Jurkat, Clone E6-1 (cell line): ENCODE measurements at places on chromosomes 12 and 14.

DNA sequence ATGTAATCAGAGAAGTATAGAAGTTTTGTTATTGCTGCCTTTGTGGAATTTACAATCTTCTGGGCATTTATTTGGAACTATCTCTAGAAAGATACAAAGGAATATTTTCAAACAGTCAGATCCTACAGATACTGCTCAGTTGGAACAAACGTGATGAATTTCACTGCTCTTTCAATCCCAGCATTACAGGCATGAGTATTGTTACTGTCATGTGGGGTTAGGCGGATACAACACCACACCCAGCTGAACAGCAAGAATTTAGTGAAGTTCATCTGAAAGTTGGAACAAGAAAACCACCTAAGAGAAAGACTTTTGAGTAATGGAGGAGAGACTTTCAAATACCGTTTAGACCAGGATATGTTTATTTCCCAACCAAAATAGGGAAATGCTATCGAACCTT lies 123.3 kb upstream of the PLXNC1 start:
- no peak for DNase-seq

GRCh38 chr14:106840258-106840657 lies 1313.9 kb downstream of the TMEM121 start:
- peak; percentile 60 for DNase-seq

- no peak for DNase-seq
Measured at GRCh38 chr14:93430315-93431035, at the start of gene UNC79. Gene UNC79 (plus strand): TSS chr14:93430939. CDS start chr14:93431030, 91 bp downstream.

DNA sequence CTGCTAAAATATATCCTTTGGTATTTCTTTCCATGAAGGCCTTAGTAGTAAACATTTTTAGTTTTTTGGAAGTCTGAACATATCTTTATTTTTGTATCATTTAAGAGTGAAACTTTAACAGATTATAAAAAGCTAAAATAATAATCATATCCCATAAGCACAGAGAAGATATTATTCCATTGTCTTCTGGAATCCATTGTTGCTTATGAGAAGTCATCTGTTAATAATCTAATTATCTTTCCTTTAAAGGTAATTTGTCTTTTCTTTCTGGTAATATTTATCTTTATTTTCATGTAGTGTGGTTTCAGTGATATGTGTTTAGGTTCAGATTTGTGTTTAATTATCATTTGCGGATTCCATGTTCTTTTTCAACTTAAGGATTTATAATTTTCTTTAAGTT lies 261.7 kb downstream of the MSRB3 start:
- no peak for DNase-seq

DNA sequence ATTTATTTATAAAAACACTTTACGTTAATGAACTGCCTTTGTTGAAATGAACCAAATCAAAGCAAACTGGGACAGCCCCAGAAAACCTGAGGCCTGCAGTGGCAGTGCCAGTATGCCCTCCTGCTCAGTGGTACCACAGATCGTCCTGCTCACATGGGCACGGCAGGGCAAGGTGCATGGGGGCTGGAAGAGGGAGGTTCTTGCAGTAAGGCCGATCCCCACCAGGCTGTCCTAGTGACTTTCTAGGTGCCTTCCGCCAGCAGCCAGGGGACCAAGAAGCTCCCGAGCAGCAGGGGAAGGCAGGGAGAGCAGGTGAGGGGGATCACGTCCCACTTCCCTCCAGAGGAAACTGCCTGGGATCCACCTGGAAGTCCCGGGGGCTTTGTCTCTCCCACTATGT lies 63.9 kb downstream of the TESC start:
- DNase-seq: no peak

DNA sequence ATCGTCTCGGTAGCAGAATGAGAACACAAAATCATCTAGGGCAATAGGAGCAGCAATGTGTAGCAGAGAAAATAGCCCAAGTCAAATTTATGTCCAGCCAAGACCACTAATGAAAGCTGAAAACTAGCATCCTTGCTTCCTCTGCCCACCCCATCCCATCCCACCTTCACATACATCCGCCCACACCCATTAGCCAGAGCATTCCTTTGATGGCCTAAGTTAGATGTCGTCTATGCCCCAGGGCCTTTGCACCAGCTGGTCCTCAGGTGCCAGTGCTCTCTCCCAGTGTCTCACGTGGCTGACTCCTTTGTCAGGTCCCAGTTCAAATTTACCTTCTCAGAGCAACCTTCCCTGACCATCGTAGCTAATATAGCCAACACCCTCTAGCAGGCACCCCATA lies 17.8 kb upstream of the PPP2R5C start:
- DNase-seq: no peak

- DNase-seq: no peak
Measured at GRCh38 chr12:46430340-46430948, 57.9 kb upstream of the SLC38A2 start.

DNA sequence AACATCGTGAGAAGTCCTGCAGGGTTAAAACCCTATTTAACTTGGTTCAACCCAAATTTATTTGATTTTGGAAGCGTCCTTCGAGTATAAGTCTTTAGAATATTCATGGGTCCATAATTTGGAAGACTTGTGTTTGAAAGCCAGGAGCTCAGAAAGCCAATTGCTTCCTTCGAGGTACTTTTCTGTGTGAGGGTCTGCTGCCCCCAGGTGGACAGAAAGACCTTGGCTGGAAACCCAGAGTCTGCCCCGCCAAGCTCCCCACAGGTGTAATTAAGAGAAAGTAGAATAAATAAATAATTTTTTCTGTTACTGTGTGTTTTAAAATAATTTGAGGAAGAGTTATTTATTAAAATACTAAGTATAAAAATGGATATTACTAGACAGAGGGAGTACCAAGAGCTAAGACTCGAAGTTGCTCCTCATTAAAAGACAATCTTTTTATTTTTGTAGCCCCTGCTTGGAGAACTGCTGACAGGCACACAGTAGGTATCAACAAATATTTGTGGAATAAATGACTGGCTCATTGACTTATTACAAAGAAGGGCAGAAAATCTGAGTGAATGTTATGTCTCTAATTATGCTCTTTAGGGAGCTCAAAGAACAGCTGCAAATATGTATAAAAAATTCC lies 105.8 kb downstream of the PAH start:
- DNase-seq: no peak

GRCh38 chr12:33830070-33830469 lies 192.2 kb upstream of the ALG10 start:
- DNase-seq: no peak

DNA sequence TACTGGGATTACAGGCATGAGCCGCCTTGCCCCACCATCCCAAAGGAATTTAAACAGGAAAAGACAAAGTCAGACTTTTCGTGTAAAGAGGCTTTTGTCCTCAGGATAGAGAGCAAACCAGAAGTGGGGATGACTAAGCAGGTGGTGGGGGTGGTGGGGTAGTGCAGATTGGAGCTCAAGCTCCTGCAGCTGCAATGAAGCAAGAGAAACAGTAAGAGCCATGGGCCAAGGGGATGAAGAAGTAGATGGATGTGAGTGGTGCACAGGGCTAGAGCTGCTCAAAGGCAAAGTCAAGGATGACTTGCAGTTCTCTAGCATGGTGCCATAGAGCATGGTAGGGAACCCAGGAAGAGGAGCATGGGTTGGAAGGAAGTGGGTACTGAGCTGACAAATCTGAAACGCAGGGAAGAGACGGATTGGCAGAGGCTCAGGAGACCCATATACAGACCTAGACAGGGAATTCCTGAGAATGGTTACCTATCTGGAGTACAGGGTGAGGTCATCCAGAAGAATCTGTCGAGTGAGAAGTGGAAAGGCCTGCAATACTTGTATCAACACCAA lies 11.4 kb upstream of the RNF34 start:
- no peak for DNase-seq

DNA sequence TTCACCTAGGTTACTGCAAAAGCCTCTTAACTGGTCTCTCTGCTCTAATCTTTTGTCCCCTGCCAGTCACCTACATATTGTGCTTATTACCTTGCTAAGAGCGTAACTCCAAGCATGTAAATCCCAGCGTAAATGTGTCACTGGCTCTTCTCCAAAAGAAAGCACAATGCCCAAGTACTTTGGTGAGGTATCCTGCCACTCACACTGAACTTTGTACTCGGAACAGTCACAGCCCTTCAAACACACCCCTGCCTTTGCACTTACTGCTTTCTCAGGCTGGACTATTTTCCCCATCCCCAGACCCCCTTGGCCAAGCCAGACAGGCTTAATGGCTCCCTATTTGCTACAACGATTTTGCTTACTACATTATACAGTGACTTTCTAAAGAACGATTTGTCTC lies 31.7 kb downstream of the GALNT4 start:
- DNase-seq: no peak

- DNase-seq: no peak
Measured at GRCh38 chr12:49954863-49955830, 4.6 kb downstream of the AQP2 start.

DNA sequence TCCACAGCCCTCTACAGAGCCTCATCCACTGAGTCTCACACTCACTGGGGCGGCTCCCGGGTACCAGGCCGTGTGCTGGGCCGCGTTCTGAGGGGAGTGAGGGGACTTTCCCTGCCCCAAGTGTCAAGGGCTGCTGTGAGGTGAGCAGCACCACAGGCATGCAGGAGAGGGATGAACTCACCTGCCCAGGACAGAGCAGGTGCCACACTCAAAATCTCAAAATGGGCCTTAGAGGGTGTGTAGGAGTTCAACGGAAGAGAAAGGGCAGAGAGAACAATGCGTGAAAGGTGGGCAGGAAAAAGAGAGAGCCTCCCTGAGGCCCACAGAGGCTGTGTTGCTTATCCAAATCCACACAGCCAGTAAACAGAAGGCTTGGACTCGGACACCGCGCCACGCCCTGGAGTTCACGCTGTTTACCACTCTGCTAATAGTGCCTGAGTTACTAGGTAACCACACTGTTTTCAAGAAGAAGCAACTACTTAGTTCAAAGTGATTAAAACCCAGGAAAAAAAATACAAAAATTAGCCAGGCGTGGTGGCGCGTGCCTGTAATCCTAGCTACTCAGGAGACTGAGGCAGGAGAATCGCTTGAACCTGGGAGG lies 32.7 kb downstream of the TSPAN11 start:
- DNase-seq: no peak

DNA sequence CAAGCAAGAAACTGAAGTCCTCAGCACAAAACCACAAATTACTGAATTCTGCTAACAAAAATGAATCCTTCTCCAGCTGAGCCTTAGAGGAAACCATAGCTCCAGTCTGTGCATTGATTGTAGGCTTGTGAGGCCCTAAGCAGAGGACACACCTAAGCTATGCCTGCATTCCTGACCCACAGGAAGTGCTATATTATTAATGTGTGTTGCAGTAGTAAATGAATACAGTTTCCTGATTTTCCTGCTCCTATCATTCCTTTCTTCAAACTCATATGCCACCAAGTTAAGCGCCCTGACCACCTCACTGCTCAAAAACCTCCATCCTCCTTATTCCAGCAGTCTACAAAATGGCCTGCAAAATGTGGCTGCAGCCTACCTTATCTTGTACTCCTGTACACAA lies 151.9 kb upstream of the ABCD2 start:
- no peak for DNase-seq

DNA sequence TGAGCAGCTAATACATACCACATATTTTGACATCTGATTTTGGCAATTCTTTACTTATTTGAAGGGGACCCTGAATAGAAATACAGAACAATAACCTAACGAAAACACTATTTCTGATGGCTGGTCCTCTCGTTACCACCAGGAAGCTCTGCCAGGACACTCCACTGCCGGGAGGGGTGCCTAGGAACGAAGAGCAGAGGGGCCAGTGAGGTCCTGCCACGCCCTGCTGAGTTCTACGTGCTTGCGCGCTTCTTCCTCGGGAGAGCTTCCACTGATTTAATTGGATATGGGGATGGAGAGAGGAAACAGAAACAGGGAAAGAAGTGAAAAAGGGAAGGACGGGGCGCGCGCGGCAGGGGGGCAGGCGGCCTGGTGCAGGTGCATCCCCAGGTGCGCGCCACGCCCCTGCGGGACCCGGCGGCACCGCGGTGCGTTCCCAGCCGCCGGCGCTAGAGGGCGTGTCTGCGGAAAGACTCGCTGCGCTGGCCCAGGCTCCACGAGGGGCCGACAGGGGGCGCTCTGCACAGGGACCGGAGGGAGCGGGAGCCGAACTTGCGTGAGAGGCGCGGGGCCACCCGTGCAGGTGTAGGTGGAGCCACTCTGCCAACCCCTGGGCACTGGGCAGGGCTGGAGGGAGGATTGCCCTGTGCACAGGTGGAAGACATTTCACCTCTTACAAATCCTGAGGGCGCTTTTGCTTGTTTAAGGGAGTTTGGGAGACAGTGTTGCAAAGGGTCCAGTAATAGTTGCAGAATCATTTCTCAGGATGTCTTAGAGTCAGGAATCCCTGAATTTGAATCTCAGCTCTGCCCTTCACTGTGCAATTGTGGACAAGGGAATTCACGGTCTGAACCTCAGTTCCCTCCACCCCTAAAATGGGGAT lies 986.3 kb upstream of the TMEM132C start:
- peak; percentile 37 for DNase-seq

DNA sequence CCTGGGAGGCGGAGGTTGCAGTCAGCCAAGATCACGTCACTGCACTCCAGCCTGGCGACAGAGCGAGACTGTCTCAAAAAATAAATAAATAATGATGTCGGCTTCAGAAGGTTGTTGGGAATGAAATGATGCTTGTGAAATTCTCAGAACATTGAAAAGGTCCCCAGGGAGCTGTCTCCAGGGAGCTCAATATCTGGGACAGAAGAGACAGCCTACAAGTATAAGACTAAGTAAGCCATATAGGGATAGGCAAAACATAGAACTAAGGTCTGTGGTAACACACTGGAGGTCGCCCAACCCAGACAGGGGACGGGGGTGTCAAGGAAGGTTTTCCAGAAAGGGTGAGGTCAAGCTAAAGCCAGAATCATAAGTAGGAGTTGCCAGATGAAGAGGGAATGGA lies 29.5 kb upstream of the HSPB8 start:
- DNase-seq: no peak

DNA sequence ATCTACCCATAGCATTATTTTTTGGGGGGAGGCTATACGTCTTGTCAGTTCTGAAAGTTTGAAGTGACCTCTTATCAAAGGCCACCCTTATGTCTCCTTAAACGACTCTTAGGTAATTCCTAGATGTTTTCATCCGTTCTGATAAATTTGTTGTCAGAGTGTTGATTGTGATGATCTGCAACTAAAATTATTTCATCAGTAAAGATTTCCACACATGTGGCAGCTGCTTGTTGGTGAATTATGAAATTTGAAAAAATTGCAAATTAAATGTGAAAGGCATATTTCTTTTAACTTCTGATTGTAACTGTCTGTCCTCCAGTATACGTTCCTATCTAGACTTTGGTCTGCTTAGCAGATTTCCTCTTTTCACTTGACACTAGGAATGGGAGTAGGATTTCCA lies 1.4 kb downstream of the ADIPOR2 start:
- no peak for DNase-seq

- DNase-seq: no peak
Measured at GRCh38 chr12:81692008-81692407, 67.1 kb downstream of the PPFIA2 start.
